Psoas muscle (tissue), 8 donors: ENCODE measurements at places on chromosomes 1 and 21. TPM values are rescaled to one million over a fixed set of nuclear protein-coding genes. Genes with fewer than 3 reads are reported as not detected.

GRCh38 chr1:224488806-224489499 lies 54.4 kb upstream of the WDR26 start:
- no peak for DNase-seq

DNA sequence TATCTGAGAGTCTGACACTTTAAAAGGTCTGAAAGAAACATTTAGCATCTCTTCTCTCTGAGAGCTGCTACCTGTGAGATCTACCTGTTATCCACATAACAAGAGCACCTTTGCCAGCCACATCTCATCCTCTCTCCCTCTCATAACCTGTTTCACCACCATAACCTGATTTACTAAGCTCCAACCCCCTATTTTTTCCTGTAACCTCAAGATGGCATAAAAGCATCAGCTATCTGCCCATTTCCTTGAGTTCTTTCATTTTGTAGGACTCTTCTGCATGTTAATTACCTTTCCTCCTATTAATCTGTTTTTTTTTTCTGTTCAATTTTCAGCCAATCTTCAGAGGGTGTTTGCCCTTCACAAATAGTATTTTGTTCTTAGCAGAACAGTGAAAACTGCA lies 136.5 kb upstream of the KCNK1 start:
- no peak for DNase-seq

- no peak for DNase-seq
These were observed 125.8 kb downstream of the TLR5 start for GRCh38 chr1:223017291-223017690.

Gene LYPD8
- not detected for total RNA-seq

DNA sequence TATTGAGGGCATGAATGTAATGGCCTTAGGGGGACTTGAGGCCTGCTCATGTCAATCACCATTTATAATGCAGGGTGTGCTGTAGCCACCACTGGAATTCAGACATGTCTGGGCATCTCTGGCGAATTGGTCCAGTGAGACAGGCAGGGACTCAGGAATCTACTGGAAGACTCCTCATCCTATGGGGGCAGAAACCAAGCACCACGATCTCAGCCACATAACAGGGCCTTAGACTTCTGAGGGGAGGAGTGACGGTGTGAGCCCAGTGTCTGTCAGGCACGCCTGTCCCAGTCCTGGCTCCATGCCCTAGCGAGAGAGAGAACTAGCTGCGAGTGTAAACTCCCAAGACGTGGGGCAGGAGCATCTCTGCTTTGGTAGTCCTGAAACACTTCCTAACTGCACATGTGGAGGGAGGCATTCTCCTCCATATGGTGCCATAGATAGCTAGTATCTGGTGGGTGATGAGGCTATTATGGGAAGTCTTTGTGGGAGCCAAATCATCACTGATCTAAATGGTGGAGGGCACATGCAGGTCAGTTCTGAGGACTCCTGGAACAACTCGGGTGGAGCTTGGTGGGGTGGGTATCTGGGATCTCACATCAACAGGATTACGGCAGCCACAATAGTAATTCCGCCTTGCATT lies 29.8 kb upstream of the KIAA0040 start:
- DNase-seq, result no peak

GRCh38 chr1:198917226-198917625 lies 278.4 kb downstream of the PTPRC start:
- no peak for DNase-seq

GRCh38 chr1:75587692-75588091 lies 23.2 kb downstream of the SLC44A5 start:
- no peak for DNase-seq

GRCh38 chr21:24994717-24995116 lies 612.6 kb downstream of the MRPL39 start:
- DNase-seq, result no peak

- DNase-seq, result peak; percentile 68
These were observed 704 bp upstream of the CRABP2 start for GRCh38 chr1:156705918-156706656.

- DNase-seq, result no peak
These were observed 74.8 kb downstream of the ATP5PO start for GRCh38 chr21:33840771-33841170.

Gene PCAT6
- total RNA-seq, result 4.1 TPM

DNA sequence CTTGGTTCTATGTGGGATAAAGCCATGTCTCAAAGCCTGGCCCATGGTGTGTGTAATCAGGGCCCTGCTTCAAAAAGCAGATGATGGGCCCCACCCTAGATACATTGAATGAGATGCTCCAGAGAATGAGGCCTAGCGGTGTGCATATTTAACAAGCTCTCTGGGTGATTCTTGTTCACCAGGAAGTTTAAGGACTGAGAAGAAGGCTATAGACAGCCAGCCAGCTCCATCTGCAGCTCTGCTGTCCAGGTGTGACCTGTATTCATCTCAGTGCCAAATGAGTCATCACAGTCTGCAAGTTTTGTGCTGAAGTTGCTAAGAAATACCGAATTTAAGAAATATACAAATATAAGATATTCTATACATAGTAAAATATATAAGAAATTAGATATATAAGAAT lies 182.0 kb upstream of the RUNX1 start:
- no peak for DNase-seq

Gene IFI44L
- total RNA-seq, result 2.5 TPM

Gene LRRC3
- total RNA-seq, result 0.22 TPM

DNA sequence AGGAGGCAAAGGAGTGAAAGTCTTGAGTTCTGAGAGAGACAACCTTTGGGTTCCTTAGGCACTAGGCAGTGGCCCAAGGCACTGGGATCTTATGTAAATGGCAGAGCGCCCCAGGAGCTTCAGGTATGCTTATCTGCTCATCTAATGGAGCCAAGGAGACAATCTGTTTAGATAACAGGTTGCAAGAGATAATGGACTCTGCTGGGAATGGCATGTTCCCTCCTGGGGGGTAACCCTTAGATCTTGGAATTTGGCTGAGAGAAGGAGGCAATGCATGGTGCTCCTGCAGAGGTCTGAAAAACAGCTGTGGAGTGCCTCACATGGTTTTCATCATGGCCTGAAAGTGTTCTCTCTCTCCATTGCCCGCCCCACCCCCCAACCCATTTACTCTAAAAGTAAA lies 44.1 kb upstream of the WLS start:
- DNase-seq, result no peak

DNA sequence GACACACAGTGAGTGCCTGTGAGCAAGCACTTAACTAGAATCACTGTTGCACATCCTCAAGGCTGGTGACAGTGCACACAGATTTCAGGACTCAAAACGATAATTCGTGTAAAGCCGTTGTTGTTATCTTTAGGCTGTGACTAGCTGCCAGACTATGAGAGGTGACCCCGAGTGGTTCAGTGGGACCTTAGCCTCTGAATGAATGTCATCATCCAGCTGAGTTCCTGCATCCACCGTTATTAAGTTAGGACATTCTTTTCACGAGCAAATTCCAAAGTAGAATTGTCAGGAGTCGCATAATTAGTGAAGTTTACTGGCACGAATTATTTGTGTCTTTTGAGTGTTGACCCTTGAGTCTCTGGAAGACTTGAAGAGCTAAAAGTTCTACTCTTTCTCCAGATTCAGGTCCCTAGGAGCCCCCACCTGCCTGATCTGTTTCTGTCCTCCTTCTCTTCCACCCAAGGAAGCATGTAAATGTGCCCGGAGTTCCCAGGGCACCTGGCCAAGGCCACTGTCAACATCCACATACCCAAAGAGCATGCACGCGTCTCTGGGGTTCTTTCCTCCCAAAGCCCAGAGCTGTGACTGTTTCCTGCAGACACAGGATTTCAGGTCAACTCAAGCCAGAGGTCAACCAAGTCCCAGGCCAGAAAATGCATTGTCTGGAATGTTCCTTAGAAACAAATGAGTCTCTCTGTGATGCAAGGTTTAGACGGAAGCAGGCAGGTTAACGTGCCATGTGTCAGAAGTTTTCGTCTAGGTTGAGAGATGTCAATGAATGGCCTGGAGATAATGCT lies 207.2 kb downstream of the TOMM20 start:
- DNase-seq, result peak; percentile 40

- peak; percentile 83 for DNase-seq
These were observed 809 bp downstream of the SYT11 start for GRCh38 chr1:155859881-155860871.

GRCh38 chr1:198166900-198167299 lies 10.1 kb downstream of the NEK7 start:
- DNase-seq, result no peak

GRCh38 chr1:15956150-15956549 lies 19.8 kb downstream of the ZBTB17 start:
- DNase-seq, result no peak

DNA sequence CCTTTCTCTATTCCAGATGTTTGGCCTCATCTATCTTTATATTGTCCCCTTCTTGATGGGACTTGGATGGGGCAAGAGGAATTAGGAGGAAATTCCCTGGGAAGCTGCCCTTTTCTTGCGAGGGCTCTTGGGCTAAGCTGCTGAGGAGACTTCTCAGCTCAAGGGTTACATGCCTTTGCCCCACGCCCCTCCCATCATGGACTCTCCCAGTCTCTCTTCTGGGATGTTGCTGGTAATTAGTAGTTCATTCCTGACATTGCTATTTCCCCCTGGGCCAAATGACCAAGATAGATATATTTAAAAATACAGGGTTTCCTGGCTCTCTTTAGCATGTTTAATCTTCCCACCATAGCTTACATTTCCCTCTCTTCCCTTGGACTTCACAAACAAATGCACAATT lies 90.6 kb upstream of the RALGPS2 start:
- DNase-seq, result no peak

GRCh38 chr1:90274376-90274775 lies 279.5 kb downstream of the ZNF326 start:
- no peak for DNase-seq

- no peak for DNase-seq
These were observed 9.0 kb downstream of the KIAA0040 start for GRCh38 chr1:175183586-175183985.

- no peak for DNase-seq
These were observed 2.4 kb downstream of the FCN3 start for GRCh38 chr1:27372022-27372807.

- no peak for DNase-seq
These were observed 9.1 kb downstream of the ADAMTSL4 start for GRCh38 chr1:150558303-150558704.

DNA sequence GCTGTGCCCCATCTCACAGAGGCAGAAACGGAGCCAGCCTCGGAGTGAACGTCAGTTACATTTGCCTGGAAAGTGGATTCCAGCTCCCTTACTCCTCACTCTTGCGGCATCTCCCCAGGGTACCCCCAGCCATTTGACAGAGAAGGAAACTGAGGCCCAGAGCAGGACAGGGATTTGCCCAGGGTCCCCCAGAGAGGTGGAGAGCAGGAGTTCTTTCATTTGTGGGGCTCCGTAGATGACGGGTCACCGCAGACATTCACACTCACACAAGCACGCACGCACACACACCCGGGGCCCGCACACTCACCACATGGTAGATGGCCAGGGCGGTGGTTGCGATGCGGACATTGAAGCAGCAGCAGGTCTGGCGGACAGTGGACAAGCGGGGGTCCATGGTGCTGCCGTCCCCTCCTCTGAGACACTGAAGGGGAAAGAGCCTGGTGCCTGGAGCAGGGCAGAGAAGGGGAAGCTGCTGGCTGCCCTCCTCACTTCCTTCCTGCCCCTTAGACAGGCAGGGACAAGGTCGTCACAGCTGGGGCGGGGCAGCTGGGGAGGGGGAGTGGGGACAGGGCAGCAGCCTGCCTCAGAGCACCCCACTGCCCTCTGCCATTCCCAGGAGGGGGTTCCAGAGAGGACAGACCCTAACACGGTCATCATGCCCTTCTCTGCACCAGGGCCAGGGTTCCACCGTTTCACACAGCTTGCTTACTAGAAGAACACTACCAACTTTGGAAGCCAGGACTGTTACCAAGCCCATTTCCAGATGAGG lies at the start of gene LAPTM5:
TSS of gene LAPTM5 (minus strand) at position 423 of the 769 bp plus-strand sequence. CDS start at position 394, 29 bp downstream.
- DNase-seq, result peak; percentile 45

- DNase-seq, result no peak
These were observed 7.4 kb downstream of the HMCN1 start for GRCh38 chr1:185741551-185741950.

Gene OPRD1
- total RNA-seq, result not detected

- no peak for DNase-seq
These were observed 12.1 kb upstream of the NFYC start for GRCh38 chr1:40679165-40679953.

Gene FHAD1
- total RNA-seq, result not detected

DNA sequence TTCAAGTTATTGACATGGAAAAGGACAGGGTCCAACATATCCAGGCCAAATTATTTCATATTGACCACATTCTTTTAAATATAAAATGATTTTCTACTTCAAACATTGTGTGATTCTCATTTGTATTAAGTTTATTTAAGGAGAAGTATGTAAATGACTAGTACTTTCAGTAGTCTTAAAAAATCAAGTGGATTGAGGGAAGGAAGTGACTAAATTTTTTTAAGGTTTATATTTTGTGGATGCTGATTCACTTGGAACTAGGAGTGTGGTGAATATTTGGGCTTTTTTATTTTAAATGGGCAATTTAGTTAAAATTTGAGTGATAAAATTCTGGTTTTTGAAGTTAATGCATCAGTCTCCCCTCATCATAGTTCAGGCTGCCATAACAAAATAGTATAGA lies 10.1 kb downstream of the PRRC2C start:
- DNase-seq, result no peak

Gene CFH
- 44.5 TPM for total RNA-seq

- DNase-seq, result no peak
These were observed 124.0 kb upstream of the C8B start for GRCh38 chr1:57089855-57090254.

- DNase-seq, result peak; percentile 85
These were observed 1.7 kb downstream of the BEST4 start for GRCh38 chr1:44786138-44786840.

DNA sequence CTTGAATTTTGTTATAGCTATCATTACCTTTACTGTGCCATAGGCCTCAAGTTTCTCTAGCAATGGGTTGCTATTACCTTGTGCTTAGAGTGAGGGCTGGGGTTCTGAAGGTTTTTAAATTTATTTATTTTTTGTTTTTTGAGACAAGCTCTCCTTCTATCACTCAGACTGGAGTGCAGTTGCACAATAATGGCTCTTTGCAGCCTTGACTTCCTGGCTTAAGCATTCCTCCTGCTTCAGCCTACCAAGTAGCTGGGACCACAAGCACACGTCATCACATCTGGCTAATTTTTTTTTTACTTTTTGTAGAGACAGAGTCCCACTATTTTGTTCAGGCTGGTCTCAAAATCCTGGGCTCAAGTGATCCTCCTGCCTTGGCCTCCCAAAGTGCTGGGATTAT lies 41.5 kb downstream of the SNX27 start:
- DNase-seq, result no peak
